ENCODE measurements at places on chromosomes 2 and 18.

- DNase-seq = no peak
Observed at GRCh38 chr2:186891185-186891621, 42.2 kb upstream of the ZSWIM2 start.

DNA sequence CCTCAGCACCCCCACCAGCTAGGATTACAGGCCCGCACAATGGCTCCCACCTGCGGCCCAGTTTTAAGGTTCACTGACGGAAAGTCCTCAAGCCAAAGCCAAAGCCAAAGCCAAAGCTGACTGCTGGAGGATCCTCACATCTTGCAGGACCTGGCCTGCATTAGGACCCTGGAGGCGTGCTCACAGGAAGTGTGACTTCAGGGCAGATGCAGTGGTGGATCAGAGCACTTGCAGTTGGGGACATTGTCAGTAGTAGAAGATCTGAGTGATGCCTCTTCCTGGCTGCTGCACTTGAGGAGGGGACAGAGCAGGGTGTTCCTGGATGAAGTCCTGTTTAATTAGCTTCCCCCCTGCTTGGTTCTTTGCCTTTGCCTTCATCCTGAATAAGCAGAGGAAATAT is 69.0 kb upstream of the ALPP start:
- peak; percentile 31 for DNase-seq

GRCh38 chr2:217254111-217254510 is 394.2 kb upstream of the TNP1 start:
- no peak for DNase-seq

- DNase-seq = no peak
Observed at GRCh38 chr2:241082341-241083090, 19.6 kb downstream of the MTERF4 start.

- DNase-seq = no peak
Observed at GRCh38 chr2:240165034-240165433, 24.6 kb upstream of the OTOS start.

DNA sequence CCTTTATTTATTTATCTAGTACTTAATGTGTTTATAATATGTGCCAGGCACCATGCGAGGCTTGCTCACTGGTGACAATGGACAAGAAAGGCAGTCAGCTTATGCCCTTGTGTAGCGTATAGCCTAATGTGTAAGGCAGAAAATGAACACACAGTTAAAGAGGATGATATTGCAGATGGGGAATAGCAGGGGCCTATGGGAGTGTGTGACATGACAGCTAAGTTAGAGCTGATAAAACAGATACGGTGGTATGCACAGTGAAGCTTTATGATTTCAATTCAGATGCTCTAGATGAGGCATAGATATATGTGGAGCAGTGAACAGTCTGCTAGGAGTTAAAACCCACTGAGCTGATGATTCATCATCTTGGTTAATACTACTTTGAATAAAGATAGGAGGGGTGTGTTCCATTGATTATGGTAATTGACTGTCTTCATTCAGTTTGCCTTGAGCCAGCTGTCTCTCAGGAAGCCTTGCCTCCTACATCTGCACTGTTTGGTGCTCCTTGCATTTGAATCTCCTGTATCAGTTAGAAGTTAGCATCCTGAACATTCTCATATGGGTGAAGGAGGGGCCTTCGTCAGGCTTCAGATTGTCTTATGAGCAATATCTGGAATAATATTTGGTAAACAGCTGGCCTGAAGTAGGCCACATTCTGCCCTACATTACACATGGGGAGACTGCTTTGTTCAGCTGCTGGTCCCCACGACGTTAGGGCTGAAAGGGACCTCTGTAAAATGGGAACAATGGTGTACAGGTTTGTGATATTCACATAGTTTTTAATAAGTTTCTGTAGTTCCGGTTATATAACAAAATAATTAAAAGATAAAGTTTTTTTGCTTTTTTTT is 13.2 kb downstream of the MAP4K4 start:
- DNase-seq = peak; percentile 78

DNA sequence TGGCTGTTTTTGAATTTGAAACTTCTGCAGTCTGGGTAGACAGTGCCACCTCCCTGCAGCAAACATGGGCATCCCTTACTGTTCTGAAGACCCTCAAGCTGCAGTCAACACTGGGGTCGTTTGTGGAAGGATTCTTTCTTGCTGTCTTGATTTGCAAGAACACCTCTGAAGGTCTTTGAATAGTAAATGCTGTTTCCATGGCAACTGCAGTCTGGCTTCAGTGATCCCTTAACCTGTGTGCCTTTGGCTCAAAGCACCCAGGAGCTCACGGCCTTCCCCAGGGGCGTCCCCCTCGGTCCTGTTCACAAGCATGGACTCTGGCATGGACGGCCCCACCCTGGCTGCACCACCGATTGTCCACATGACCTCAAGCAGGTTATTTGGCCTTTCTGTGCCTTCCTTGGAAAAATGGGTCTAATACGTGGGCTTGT is 38.3 kb downstream of the LRRFIP1 start:
- DNase-seq = no peak

DNA sequence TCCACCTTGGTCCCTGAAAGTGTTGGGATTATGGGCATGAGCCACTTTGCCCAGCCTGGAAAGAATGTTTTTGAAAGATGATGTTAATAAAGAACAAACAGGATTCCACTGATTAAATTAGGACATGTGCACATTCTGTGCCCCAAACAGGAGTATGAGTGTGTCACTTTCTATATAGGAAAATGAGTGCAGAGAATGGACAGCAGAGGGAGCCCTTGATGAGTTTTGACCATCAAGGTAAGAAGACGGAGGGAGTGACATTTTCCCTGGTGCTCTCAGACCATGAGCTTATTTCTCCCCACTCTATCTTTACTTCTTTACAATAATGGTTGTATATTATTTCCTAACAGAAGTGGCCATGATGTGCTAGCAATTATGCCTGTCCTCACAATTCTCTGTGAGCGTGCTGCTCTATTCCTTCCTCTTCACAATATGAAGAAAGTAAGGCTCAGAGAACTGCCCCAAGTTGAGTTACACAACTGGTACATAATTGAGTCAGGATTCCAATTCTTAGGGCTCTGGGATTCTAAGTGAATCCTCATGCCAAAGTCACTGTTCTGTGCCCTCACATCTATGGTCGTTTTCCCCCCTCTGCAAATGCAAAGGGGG is 20.6 kb downstream of the RPL37A start:
- peak; percentile 68 for DNase-seq

DNA sequence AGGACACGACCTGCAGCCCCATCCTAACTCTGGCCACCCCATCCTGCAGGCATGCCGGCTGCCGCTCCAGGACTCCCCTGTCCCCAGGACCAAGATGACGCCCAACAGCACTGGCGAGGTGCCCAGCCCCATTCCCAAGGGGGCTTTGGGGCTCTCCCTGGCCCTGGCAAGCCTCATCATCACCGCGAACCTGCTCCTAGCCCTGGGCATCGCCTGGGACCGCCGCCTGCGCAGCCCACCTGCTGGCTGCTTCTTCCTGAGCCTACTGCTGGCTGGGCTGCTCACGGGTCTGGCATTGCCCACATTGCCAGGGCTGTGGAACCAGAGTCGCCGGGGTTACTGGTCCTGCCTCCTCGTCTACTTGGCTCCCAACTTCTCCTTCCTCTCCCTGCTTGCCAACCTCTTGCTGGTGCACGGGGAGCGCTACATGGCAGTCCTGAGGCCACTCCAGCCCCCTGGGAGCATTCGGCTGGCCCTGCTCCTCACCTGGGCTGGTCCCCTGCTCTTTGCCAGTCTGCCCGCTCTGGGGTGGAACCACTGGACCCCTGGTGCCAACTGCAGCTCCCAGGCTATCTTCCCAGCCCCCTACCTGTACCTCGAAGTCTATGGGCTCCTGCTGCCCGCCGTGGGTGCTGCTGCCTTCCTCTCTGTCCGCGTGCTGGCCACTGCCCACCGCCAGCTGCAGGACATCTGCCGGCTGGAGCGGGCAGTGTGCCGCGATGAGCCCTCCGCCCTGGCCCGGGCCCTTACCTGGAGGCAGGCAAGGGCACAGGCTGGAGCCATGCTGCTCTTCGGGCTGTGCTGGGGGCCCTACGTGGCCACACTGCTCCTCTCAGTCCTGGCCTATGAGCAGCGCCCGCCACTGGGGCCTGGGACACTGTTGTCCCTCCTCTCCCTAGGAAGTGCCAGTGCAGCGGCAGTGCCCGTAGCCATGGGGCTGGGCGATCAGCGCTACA is 2.1 kb downstream of the GPBAR1 start:
- DNase-seq = no peak

DNA sequence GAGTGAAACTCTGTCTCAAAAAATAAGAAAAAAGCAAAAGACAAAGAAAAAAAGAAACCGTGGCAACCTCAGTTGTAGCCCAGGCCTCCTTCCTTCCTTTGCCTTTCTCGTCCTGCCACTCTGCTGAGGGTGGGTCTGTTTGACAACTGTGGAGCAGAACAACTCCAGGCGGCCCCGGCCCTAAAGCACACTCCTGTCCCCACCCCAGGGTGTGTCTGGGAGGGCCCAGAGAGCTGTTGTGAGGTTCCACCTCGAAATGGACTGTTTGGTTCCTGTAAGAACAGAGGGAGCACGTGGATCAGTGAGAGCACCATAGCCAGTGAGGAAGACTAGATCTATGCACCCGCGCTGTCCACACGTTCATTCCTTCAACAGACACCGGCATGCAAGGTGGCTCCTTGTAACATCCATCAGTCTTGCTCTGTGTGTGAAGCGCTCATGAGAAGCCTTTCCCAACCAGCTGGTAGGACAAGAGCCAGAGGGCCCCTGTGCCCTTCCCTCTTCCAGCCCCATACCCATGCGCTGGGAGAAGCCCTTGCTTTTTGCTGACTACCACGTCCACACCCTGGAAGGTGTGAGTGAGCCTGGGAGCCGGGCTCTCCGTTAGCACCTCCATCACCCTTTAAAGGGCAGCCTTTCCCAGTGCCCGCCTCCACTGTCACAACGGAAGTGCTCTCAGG is 61.6 kb downstream of the SOWAHC start:
- no peak for DNase-seq

GRCh38 chr2:101501443-101501842 is 26.5 kb upstream of the RFX8 start:
- DNase-seq = peak; percentile 23

GRCh38 chr2:189152483-189152882 is 27.1 kb downstream of the COL5A2 start:
- DNase-seq = no peak

- no peak for DNase-seq
Observed at GRCh38 chr2:235162082-235162836, 210.4 kb downstream of the SH3BP4 start.

DNA sequence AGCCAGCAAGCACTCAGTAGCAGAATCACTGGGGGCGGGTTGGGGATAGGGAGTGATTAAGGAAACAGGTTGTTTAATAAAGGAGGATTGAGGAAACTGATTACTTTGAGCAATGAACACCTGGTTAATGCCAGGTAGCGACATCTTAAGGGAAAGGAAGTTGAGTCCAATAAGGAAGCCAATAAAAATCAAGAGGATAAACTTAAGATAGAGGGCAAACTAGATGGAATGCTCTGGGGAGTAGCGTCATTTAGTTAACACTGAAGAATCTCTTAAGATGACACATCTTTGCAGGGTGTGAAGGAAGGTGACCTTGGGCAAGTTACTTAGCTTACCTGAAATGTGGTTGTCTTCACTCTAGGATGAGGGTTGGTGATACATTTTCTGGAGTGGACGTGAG is 242.7 kb downstream of the PRKCE start:
- no peak for DNase-seq

GRCh38 chr2:234735829-234736228 is 216.0 kb upstream of the SH3BP4 start:
- DNase-seq = no peak

DNA sequence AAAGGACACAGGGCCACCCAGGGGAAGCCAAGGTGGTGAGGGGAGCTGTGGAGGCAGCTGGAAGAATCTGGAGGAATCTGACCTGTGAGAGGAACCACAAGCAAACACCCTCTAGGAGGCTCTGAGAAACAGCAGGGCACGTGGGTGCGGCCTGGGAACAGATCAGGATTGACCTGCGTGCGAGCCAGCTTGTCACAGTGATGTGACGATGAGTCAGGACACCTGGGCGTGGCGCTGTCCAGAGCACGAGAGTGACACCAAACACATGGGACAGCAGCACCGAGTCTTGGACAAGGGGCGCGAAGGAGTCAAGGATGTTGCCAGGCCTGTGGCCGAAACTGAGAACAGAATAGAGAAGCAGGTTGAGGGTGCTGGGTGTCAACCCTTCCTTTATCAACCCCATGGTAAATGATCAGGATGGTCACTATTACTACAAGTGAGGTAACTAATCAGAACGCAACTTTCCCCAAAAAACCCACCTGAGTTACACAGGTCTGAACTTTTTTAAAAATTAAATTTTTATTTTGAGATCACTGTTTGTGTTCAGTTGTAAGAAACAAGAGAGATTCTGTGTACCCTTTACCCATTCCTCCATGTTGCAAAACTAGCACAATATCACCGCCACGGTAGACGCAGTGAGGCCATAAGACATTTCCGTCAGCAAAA is 637 bp upstream of the SFT2D3 start:
- peak; percentile 28 for DNase-seq

DNA sequence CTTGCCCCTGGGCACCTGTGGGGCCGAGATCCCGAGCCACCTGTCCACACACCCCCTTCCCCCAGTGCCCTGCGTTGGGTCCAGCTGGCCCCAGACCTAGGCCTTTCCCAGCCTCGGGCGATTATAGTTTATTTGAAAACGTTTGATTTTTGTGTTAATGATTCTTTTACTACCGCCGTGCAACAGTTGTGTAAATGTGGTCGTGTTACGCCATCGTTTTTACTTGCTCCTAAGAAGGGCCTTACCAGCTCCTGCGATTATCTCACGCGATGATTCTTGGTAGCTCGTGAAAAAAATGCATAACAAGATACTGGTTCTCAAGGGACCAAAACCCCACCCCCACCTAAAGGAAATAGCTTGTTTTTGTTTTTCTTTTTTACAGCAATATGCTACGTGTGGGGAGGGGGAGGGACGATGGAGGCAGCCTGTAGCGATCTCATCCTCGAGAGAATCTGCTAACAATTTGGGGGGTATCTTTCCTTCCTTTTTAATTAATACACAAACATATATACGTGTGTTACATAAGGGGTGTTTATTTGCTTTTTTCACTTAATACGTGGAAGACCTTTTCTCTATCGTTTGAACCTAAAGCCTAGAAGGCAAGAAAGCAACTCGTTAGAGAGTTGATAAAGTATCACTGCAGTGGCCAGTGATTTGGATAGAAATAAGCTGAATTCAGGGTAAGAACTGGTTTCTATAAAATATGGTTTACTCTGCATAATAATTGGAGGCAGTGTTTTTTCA is 1.0 kb downstream of the ZDBF2 start:
- peak; percentile 50 for DNase-seq

- no peak for DNase-seq
Observed at GRCh38 chr2:27582129-27582694, 630 bp upstream of the ZNF512 start.

- peak; percentile 28 for DNase-seq
Observed at GRCh38 chr2:169734169-169734847, 676 bp downstream of the KLHL23 start.

DNA sequence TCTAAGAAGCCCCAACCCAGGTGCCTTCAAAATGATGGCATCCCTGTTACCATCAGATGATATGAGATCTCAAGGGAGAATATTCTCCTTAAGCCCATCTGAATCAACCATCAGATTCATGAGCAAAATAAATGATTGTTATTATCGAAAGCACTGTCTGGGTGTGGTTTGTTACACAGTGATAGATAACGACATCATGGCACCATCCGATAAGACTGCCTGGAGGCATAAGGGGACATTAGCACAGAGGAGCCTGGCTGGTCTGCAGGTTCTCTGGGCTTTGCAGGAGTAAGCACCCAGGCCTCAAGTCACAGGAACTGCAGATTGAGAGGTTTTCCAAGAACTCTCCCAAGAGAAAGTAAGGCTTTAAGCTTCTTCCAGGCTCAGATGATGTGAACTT is 15.6 kb downstream of the BMP10 start:
- DNase-seq = no peak

- DNase-seq = no peak
Observed at GRCh38 chr2:9037166-9037565, 33.7 kb upstream of the MBOAT2 start.
